SHP77 (cell line): ENCODE measurements at places on chromosomes 11 and 22.

- no peak for DNase-seq
These were observed 181.2 kb downstream of the WNT11 start for GRCh38 chr11:76025068-76025467.

GRCh38 chr11:72864702-72865655 lies 50.8 kb downstream of the ATG16L2 start:
- no peak for DNase-seq

GRCh38 chr11:29256580-29256979 lies 760.2 kb downstream of the KCNA4 start:
- no peak for DNase-seq

DNA sequence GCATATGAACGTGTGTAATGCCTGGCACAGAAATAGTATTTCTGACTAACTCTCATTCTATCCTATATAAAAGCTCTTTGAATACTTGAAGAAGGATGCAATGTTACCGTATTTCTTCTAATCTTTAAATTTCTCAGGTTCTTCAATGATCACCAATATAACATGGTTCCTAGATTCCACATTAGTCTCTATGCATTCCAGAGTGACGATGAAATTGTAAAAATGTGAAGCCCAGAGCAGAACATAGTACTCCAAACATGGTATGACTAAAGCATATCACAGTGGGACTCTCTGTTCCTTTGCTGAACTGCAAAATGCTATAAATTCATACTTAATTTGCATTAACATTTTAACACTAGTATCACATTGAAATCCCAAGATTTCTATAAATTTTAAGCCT lies 877.6 kb upstream of the CHORDC1 start:
- no peak for DNase-seq

DNA sequence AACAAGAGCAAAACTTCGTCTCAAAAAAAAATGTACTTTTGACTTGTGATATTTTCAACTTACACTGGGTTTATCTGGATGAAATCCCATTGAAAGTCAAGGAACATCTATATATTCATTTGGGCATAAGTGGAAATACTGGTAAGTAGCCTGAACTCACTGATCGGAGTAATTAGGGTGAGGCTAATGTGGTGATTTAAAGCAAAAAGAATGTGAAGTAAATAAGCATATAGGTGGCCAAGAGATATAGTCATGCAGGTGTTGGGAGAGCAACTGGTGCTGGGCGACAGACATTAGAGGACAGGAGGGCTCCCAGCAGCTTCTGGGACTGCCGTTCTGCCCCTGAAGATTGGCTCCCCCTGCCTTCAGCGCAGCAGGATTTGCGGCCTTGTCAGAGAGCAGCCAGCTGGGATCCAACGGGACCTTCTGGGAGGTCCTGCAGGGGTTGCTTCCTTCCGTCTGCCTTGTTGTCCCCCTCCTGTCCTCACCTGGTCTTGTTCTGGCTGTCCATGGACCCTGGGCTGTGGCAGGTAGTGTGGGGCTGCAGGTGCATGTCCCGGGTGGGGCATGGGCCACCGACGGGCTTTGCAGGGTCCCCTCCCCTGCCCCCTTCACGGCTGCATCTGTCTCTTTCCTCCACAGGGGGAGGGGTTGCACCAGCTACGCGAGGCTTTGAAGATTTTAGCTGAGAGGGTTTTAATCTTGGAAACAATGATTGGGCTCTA lies 14.1 kb downstream of the RHBDD3 start:
- no peak for DNase-seq

- DNase-seq = no peak
These were observed 108.9 kb upstream of the NAV2 start for GRCh38 chr11:19603771-19604170.
